Panc1 (cell line): ENCODE measurements at places on chromosomes 13 and 19.

- DNase-seq: no peak
Observed at GRCh38 chr13:78376033-78376432, 227.3 kb downstream of the POU4F1 start.

GRCh38 chr19:5220866-5221265 lies 119.7 kb downstream of the PTPRS start:
- DNase-seq: no peak

DNA sequence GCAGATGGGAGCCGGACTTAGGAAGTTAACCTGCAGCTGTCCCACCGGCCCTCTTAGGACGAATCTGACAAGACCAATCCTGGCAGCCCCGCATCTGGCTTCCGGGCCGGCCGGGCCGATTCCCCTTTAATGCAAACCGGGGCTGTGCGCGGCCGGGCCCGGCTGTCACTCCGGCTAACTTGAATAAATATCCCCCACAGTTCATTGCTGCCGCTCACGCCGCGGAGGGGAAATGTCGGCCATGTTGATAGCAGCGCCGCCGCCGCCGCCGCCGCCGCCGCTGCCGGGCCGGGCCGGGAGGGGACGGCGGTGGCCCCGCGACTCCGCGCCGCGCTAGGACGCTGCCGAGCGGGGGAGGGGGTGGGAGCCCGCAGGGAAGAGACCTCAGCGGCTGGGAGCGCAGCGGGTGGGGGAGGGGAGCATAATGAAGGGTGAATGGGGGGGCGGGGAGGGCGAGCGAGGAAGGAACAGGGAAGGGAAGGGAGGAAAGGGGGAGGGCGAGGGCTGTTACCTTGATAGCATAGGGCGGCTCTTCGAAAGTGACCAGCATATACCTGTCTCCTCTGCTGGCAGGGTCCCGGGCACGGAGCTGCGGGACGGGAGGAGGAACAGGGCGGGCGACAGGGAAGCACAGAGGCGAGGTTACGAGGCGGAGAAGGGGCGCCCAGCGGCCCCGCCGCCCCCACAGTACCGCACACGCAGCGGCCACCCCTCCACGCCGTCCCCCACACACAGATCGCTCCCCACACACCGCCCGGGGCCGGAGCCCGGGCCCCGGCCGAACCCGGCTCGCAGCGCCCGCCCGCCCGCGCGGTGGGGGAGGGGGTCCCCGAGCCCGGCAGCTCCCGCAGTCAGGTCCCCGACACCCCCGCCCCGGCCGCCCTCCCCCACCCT lies 1.1 kb downstream of the INTS6 start:
- no peak for DNase-seq

GRCh38 chr19:45070861-45071544 lies 5.3 kb downstream of the ZNF296 start:
- no peak for DNase-seq

- no peak for DNase-seq
Observed at GRCh38 chr19:16391301-16392055, 66.9 kb downstream of the KLF2 start.

DNA sequence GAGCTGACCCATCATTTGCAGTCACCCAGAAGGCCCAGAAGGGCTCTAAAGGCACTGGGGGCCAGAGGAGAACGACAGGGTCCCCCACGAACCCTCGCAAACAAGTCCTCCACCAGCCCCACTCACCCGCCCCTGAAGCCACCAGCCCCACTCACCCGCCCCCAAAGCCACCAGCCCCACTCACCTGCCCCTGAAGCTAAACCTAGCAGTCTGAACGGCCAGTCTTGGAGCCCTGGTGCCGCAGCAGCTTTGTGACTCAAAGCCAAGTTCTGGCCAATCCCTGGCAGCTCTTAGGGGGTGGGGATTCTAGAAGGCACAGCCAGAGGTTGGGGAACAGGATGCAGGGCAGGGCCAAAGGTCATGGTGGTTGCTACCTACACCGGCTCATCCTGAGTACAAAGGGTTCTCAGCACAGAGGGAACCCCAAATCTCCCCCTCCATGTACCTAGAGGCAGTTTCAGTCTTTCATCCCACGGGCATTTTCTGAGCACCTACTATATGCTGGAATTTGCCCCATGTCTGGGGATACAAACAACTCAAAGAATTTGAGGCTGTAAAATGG lies at the start of gene IQCN:
TSS of gene IQCN (minus strand) at position 234 of the 562 bp plus-strand sequence. CDS start 4,974 bp downstream, outside the sequence.
- DNase-seq: no peak

DNA sequence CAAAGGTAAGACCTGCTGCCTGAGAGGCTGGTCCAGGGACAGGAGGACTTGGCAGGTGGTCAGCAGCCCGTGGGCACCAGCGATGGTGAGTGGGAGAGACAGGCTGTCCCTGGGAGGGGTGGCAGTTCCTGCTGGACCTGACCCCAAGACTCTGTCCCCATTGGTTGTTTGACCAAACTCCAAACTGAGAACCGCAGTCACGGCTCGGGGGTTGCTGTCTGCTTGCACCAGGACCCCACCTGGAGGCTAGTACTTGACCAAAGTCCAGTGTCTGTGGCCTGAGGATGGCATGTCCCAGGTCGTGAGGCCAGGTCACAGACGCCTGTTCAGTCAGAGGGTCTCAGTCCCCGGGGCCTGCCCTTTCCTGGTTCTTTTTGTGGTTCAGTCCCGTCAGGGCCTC lies 9.9 kb upstream of the ZNF14 start:
- DNase-seq: no peak

- DNase-seq: no peak
Observed at GRCh38 chr13:26979334-26979733, 192.3 kb downstream of the USP12 start.

- DNase-seq: no peak
Observed at GRCh38 chr19:35249848-35250711, 1.3 kb downstream of the LSR start.

DNA sequence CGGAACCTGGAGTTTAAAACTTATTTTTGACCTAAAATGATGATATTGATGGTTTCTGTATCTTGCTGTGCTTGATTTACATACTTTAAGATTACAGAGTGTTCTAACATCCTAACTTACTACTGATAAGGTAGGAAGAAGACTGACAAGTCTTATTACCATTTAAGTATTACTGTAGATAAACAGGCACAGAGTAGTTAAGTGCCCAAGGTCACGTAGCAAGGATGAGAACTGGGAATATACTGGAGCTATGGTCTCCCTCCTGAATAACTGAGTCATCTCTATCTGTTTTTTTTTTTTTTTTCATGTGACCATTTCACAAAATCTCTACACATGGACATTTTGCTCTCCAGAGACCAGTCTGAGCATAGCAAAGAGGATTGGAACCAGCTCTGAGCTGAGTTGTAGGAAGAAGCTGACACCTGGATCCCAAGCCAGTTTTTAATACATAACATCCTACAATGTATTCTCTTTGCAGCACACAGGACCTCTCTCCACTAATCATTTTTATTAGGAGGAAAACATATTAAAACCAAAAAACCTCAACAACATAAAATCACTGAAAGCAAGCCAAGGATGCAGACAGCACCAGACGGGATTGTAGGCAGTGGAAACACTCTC lies 173.5 kb downstream of the DNAJC15 start:
- DNase-seq: no peak

DNA sequence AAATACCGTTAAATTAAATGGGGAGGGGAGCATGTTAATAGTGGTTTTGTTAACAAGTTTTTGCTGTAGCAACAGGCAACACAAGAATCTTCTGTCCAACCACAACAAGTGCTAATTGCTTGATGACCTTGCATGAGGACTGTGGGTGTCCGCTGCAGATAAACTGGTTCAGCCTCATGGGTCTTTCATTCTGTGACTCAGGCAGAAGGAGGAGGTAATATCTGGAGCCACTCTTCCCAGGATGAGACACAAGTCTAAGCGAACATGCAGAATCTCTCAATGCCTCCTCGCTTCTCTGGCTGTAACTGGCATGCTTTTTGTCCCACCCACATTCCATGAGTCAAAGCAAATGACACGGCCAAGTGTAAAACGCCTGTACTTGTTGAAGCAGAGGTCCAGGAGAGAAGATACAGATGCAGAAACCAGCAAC lies 56.6 kb upstream of the MYO16 start:
- no peak for DNase-seq

- no peak for DNase-seq
Observed at GRCh38 chr13:114152831-114153371, 20.5 kb upstream of the RASA3 start.

GRCh38 chr13:29619995-29620394 lies 24.5 kb upstream of the SLC7A1 start:
- DNase-seq: no peak

DNA sequence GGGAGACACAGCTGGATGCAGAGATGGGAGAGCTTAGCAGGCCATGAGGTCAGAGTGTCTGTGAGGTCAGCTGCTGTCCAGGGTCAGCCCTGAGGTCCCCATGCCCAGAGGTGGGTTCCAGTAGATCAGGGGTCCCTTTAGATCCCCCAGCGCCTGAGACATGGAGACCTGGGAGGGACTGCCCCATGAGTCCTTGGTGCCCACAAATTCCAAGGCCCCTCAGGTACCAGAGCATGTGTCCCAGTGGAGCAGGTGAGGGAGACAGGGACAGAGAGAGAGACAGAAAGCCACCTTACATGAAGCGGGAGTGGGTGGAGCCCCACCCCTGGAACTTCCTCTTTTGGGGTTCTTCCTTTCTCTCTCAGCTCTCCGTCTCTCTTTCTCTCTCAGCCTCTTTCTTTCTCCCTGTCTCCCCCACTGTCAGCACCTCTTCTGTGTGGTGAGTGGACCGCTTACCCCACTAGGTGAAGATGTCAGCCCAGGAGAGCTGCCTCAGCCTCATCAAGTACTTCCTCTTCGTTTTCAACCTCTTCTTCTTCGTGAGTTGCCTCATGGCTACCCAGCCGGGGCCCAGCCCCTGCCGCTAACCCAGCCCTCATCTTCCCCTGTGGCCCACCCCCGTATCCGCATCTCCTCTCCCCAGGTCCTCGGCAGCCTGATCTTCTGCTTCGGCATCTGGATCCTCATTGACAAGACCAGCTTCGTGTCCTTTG lies at the start of gene CD37:
TSS of gene CD37 (plus strand) at position 336 of the 713 bp plus-strand sequence. CDS start at position 471, 135 bp downstream.
- no peak for DNase-seq

- DNase-seq: no peak
Observed at GRCh38 chr19:50952910-50953309, at the start of gene KLK5. Gene KLK5, minus strand, starts transcription at chr19:50953038. Its CDS starts 381 bp downstream, at chr19:50952657.

DNA sequence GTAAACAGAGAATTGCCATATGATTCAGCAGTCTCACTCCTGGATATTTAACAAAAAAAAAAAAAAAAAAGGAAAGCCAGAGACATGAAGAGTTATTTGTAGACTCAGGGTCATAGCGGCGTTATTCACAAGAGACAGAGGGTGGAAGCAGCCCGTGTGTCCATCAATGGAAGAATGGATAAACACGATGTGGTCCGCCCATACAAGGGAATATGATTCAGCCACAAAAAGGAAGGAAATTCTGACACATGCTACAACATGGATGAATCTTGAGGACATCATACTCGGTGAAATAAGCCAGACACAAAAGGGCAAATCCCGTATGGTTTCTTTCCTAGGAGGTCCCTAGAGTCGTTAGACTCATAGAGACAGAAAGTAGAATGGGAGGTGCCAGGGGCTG lies 14.8 kb downstream of the ACSBG2 start:
- DNase-seq: no peak

DNA sequence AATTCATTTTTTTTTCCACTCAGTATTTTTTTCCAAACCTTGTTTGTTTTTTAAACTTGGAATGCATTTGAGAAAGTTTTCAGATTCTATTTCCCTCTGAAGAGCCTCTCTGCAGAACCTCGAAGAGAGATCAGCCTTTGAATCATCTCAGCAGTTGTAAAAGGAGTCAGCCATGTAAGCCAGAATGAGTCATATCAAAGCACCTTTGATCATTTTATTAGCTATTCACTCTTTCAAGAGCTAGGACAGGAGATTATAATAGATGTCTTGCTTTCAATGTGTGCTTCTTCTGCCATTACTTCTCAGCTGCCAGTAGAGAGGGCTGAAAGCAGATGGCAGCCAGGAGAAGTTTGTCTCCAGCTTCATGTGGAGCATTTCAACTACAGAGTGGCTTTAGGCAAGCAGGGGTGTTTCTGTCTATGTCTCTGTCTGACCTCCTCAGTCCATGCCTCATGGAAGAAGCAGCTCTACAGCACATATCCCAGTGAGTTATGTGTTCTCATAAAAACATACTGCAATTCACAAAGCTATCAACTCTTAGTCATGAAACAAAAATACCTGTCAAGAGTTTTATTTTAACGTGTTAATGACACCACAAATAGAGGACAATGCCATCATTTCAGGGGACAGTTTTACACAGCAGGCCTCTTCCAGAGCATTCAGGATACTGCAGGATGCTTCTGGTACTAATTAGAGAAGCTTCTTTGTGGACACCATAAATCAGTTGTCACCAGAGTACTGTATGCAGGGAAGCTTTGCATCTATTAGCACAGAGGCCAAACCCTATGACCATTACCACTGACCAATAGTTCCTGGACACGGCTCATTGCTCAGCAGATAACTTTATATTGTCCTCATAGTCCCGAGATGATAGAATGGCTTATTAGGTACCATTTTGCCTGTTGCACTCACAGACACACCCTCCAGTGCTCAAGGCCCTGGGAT lies 94.3 kb downstream of the NHLRC3 start:
- no peak for DNase-seq
